Stimulated activated CD4-positive, alpha-beta T cell treated with anti-CD3 and anti-CD28 coated beads, TNF-alpha, amount 100 ng/mL, for 48 hours (primary cell): ENCODE measurements at places on chromosomes 3 and 15.

- DNase-seq = no peak
Measured at GRCh38 chr3:132210476-132211346, 106.5 kb upstream of the ACP3 start.

GRCh38 chr3:58326267-58326900 lies 6.3 kb upstream of the PXK start:
- DNase-seq = no peak

- DNase-seq = no peak
Measured at GRCh38 chr3:157844216-157844615, 262.0 kb downstream of the SHOX2 start.

DNA sequence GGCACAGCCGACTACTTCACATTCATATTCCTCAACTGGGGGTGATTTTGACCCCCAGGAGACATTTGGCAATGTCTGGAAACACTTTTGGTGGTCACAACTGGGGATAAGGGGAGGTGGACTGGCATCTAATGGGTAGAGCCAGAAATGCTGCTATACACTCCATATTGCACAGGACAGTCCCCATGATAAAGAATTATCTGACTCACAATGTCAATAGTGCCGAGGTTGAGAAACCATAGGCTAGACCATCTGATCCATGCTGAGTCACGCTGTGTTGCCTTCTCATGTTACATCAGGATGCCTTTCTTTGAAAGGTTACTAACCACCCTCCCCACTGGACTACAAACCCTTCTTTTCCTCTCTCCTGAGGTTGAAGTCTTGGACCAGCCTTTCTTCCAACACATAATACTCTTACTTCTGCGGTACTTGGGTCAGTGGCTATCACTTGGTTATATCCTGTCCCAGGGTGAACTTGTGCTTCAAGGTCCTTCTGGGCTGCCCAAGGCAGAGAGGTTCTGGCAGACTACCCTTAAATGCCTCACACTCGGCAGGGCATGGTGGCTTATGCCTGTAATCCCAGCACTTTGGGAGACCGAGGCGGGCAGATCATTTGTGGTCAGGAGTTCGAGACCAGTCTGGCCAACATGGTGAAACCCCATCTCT lies 68.8 kb downstream of the CTNNB1 start:
- no peak for DNase-seq

- DNase-seq = no peak
Measured at GRCh38 chr15:79307251-79307650, 3.7 kb upstream of the TMED3 start.

DNA sequence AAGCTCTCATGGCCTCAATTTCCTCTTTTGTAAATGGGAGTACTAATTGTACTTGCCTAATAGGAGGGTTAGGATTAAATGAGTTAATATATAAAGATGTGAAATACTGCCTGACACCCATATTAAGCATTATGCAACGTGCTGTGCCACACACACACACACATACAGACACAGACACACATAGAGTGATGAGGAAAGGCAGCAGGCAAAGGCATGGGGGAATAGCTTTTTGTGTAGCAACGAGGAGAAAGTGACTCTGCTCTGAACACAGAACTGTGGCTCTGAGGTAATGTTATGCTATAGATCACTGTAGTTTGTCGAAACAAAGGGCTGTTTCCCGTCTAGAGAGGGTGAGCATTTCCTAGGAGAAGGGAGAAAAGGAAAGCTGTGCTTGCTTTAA lies 233.3 kb upstream of the SLCO3A1 start:
- no peak for DNase-seq

GRCh38 chr15:98281130-98281529 lies 320.6 kb downstream of the ARRDC4 start:
- DNase-seq = no peak

DNA sequence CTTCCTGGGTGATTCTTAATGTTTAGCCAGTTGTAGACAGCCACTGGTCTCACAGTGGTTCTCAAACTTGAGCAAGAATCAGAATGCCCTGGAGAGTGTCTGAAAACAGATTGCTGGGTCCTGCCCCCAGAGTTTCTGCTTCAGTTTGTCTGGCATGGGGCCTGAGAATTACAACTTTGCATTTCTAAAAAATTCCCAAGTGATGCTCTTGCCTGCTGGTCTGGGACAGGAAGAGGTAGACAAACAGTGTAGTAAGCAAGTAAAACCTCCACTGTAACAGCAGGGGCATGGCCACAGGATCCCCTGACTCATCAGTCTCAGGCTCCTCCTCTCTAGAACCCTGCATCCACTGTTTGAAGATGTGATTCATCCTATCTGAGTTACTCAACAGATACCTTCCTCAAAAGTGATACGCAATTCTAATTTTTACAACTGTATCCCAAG lies 36.5 kb downstream of the DZIP1L start:
- DNase-seq = no peak

DNA sequence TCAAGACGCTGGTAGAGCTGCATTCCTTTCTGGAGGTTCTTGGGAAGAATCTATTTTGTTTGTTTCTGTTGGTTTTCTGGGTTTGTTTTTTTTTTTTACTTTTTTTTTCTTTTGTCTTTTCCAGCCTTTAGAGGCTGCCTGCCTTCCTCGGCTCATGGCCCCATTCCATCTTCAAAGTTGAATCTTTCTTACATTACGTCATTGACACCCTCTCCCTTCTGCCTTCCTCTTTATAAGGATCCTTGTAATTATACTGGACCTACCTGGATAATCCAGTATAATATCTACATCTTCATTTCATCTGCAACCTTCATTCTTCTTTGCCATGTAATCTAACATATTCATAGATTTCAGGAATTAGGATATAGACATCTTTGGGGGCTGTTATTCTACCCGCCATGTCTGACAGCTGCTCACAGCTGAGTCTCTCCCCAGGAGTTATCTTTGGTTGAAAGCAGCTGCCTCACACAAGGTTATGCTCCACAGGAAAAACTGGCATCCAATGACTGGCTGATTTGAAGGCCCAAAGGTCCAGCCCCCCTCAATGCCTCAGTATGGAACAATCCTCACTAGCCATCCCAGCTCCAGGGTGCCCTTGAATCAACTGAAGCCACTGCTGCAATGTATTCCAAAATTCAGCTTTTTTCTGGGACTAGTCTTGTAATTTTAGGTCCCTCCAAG lies 38.4 kb upstream of the THBS1 start:
- no peak for DNase-seq

GRCh38 chr3:43733459-43734384 lies 43.0 kb downstream of the ABHD5 start:
- DNase-seq = no peak

DNA sequence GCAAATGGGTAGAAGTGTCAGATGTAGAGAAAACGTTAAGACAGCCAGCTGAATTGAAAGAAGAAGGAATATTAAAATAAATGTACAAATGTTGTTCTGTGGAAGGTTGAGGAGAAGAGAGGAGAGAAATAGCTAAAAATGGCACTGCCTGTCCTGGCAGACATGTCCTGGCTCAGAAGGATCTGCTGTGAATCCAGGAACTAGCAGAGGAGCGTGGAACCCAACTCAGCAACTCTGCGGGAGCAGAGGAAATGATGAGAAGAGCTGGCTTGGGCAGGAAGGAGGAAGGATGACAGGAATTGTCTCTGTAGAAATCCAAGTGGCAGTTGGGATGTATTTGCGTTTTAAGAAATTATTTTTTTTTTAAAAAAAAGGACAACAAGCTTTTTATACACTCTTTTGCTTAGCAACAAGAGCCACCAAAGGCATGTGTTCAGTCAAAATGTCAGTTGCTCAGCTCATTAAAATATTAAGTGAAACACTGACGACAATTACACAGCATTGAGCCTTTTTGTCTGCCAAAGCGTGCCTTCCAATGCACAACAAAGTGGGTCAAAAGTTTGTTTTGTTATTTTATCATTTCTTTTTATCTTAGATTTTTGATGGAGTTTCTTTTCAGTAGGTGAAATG lies 16.1 kb downstream of the NANOGP8 start:
- no peak for DNase-seq
